ENCODE measurements at places on chromosomes 16 and 17. TPM values are rescaled to one million over a fixed set of nuclear protein-coding genes. Genes with fewer than 3 reads are reported as not detected.

The SLC4A1 gene
- 15.6 TPM for polyA plus RNA-seq

The KRTAP1-5 gene
- polyA plus RNA-seq = not detected

The KIF2B gene
- polyA plus RNA-seq = not detected

The CLEC3A gene
- not detected for polyA plus RNA-seq

The EPOP gene
- 0.41 TPM for polyA plus RNA-seq

The HS3ST4 gene
- polyA plus RNA-seq = not detected

The KRTAP4-3 gene
- not detected for polyA plus RNA-seq

The PIRT gene
- 0.11 TPM for polyA plus RNA-seq

The C16orf89 gene
- 0.39 TPM for polyA plus RNA-seq

The TEKT1 gene
- polyA plus RNA-seq = 0.43 TPM

The PPP1R27 gene
- 31.1 TPM for polyA plus RNA-seq

The ADAMTS18 gene
- 0.90 TPM for polyA plus RNA-seq

The SRL gene
- polyA plus RNA-seq = 455 TPM

The GCGR gene
- not detected for polyA plus RNA-seq

The TBC1D3C gene
- 3.0 TPM for polyA plus RNA-seq

The CLDN7 gene
- 1.1 TPM for polyA plus RNA-seq

The MYH13 gene
- 1.1 TPM for polyA plus RNA-seq

The CYGB gene
- 18.0 TPM for polyA plus RNA-seq

The CORO6 gene
- 78.6 TPM for polyA plus RNA-seq

The ARHGAP44 gene
- polyA plus RNA-seq = 4.3 TPM

The HOXB9 gene
- 0.50 TPM for polyA plus RNA-seq

The CLEC19A gene
- polyA plus RNA-seq = not detected

The SPNS2 gene
- 8.0 TPM for polyA plus RNA-seq

The DCTN5 gene
- polyA plus RNA-seq = 35.1 TPM

The SPNS3 gene
- 0.48 TPM for polyA plus RNA-seq

The ZFPM1 gene
- 1.7 TPM for polyA plus RNA-seq

The AOC2 gene
- 0.96 TPM for polyA plus RNA-seq

The FBXW10 gene
- polyA plus RNA-seq = 0.10 TPM

The BICDL2 gene
- 0.61 TPM for polyA plus RNA-seq
